ENCODE measurements at places on chromosomes 4 and X. TPM values are rescaled to one million over a fixed set of nuclear protein-coding genes. Genes with fewer than 3 reads are reported as not detected.

- H3K4me1 ChIP-seq = no peaks in the 10 kb centered on the region
- no peak overlapping the region for H3K27ac ChIP-seq
- no peak for DNase-seq
- H3K27me3 ChIP-seq = peaks cover 3% of the 10 kb centered on the region
- H3K4me3 ChIP-seq = no peak overlapping the region
These were observed 98.5 kb upstream of the MAGEB16 start for GRCh38 chrX:35699642-35700041.

GRCh38 chrX:152900937-152901445, 3.1 kb downstream of the ZNF185 start:
- H3K36me3 ChIP-seq = no peaks in the 10 kb centered on the region
- no peaks in the 10 kb centered on the region for H3K4me1 ChIP-seq
- DNase-seq = no peak
- no peak overlapping the region for H3K27ac ChIP-seq

DNA sequence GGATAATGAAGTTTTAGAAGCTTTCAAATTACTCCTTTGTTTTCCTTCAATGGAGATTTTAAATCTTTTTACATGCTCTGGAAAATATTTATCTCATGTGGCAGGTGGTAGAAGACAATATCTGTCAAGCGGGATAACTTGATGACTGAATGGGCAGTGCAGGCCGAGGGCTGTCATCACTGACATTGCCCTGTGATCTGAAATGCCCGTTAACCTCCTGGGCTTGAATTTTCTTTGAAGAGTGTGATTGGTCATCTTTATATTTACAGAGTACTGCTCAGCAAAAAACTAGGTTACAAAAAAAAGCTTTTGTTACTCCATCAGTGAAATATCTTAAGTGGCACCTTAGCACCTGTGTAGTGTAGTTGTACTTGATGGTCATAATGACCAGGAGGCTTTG, 147.5 kb downstream of the GATB start:
- DNase-seq = no peak
- no peak overlapping the region for H3K4me3 ChIP-seq
- H3K36me3 ChIP-seq = no peaks in the 10 kb centered on the region
- no peak overlapping the region for H3K27ac ChIP-seq
- no peaks in the 10 kb centered on the region for H3K27me3 ChIP-seq
- H3K4me1 ChIP-seq = no peaks in the 10 kb centered on the region

- no peaks in the 10 kb centered on the region for H3K27me3 ChIP-seq
- H3K4me1 ChIP-seq = no peaks in the 10 kb centered on the region
- no peaks in the 10 kb centered on the region for H3K36me3 ChIP-seq
- peak overlapping the region; percentile 39 for H3K4me3 ChIP-seq
- no peak overlapping the region for H3K27ac ChIP-seq
These were observed 120.2 kb upstream of the PJA1 start for GRCh38 chrX:69285401-69285877.

DNA sequence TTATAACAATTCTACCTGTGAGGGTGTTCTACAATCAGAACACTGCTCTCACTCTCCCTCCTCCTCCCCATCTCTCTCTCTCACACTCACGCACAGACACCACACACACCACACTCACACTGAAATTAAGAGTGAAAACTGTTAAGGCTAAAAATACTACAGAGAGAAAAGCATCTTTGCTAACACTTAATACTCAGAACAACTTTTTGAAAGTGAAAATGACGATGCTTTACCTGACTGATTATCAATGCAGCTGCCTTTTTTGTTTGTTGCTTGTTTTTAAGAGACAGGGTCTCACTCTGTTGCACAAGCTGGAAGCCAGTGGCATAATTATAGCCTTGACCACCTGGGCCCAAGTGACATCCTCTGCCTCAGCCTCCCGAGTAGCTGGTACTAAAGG, 222.4 kb downstream of the APBB2 start:
- no peak overlapping the region for H3K27ac ChIP-seq
- H3K4me1 ChIP-seq = peaks cover 6% of the 10 kb centered on the region
- no peaks in the 10 kb centered on the region for H3K27me3 ChIP-seq
- no peaks in the 10 kb centered on the region for H3K36me3 ChIP-seq
- no peak for DNase-seq
- H3K4me3 ChIP-seq = no peak overlapping the region

- H3K4me1 ChIP-seq = peaks cover 22% of the 10 kb centered on the region
- H3K27ac ChIP-seq = no peak overlapping the region
- H3K4me3 ChIP-seq = no peak overlapping the region
These were observed 159.5 kb downstream of the PPP3CA start for GRCh38 chr4:101187841-101188240.

DNA sequence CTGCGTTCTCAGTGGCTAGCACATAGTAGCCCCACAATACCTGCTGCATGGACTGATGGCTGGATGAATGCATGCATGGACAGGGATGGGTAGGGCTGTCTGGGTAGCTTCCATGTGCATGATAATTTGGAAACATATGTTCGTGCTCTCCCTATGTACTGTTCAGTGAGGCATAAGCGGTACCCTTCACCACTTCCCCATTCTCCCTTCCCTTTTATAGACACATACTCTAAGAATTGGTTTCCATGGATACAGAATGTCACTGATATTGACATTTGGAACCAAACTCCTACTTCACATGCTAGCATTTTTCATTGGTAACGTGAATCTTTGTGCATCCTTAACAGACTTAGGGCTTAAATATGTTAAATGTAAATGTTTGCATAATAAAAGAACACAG, 20.4 kb downstream of the USP46 start:
- no peak overlapping the region for H3K4me3 ChIP-seq
- H3K4me1 ChIP-seq = peaks cover 13% of the 10 kb centered on the region
- H3K27ac ChIP-seq = no peak overlapping the region
- no peaks in the 10 kb centered on the region for H3K36me3 ChIP-seq
- H3K27me3 ChIP-seq = no peaks in the 10 kb centered on the region
- DNase-seq = no peak

DNA sequence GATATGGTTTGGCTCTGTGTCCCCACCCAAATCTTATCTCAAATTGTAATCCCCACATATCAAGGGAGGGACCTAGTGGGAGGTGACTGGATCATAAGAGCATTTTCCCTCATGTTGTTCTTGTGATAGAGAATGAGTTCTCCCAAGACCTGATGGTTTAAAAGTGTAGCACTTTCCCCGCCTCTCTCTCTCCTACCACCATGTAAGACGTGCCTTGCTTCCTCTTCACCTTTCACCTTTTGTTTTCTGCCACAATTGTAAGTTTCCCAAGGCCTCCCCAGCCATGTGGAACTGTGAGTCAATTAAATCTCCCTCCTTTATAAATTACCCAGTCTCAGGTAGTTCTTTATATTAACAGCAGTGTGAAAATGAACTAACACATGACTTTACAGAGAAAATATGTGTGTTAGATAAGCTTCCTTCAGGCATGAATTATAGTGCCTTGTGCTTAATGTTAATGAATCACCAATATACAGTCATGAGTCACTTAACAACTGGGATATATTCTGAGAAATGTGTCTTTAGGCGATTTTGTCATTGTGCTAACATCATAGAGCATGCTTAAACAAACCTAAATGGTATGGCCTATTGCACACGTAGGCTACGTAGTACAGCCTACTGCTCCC, 37.9 kb downstream of the PDGFC start:
- H3K36me3 ChIP-seq = no peaks in the 10 kb centered on the region
- H3K4me1 ChIP-seq = no peaks in the 10 kb centered on the region
- H3K4me3 ChIP-seq = no peak overlapping the region
- no peak for DNase-seq

DNA sequence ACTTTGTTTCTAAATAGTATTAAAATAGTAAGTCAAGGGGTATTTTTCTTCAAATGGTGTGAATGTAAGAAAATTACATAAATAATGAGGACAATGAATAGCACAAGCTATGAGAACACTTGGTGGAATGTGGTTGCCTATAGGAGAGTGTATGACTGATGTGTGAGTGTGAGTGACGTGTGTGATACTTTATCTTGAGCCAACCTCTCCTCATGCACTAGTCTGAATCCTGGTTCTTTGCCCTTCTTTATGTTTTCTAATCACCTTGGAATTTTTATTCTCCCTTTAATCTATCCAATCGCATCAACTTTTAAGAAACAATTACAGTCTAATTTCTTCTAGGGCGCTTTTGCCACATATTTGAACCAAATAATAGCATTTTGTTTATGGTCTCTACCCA, 98.2 kb downstream of the YIPF7 start:
- no peaks in the 10 kb centered on the region for H3K4me1 ChIP-seq
- no peak for DNase-seq
- no peaks in the 10 kb centered on the region for H3K36me3 ChIP-seq
- H3K27me3 ChIP-seq = no peaks in the 10 kb centered on the region
- H3K4me3 ChIP-seq = no peak overlapping the region

DNA sequence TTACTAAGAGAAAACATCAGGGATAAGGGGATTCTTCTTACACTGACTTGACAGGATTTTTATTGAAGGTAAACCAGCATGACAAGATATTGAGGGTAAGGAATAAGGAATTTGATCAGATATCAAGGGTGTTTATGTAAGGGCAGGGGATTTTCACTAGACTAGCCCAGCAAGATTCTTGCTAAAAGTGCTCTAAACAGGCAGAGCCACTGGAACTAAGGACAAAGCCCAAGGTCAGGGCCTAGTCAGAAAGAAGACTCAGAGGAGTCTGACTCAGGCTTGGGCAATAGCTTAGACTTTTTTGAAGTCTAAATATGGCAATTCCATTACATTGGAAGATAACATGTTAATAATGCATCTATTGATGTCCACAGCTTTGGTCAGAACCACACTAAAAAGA, 6.5 kb upstream of the GLRA3 start:
- H3K36me3 ChIP-seq = no peaks in the 10 kb centered on the region
- H3K4me1 ChIP-seq = no peaks in the 10 kb centered on the region
- DNase-seq = no peak

CCSER1 gene
- total RNA-seq = 3.4 TPM

- H3K27me3 ChIP-seq = peaks cover 45% of the 10 kb centered on the region
- no peaks in the 10 kb centered on the region for H3K4me1 ChIP-seq
- no peak for DNase-seq
- H3K27ac ChIP-seq = no peak overlapping the region
- H3K36me3 ChIP-seq = no peaks in the 10 kb centered on the region
These were observed 529 bp upstream of the CITED1 start for GRCh38 chrX:72306085-72306801.

AMTN gene
- total RNA-seq = not detected

DNA sequence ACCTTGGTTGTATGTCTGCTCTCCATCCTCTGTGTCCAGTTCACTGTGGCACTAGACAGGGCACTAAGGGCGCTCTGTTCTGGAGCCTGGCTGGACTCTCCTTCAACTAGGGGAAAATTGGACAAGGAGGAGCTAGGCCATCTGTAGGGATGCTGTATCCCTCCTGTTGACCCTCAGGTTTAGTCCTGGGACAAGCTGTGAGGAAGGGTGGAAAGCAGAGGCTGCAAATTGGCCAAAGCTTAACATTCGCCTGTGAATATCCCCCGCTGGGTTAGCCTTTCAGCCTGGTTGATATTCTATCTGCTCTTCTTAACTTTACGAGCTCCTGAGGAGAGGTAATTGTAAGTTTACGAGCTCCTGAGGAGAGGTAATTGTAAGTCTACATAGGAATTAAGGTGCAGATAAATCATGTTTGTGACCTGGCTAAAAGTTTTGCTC, 64.4 kb upstream of the ENPEP start:
- H3K4me1 ChIP-seq = no peaks in the 10 kb centered on the region
- H3K4me3 ChIP-seq = no peak overlapping the region
- H3K27me3 ChIP-seq = no peaks in the 10 kb centered on the region
- H3K36me3 ChIP-seq = no peaks in the 10 kb centered on the region
- DNase-seq = no peak

DNA sequence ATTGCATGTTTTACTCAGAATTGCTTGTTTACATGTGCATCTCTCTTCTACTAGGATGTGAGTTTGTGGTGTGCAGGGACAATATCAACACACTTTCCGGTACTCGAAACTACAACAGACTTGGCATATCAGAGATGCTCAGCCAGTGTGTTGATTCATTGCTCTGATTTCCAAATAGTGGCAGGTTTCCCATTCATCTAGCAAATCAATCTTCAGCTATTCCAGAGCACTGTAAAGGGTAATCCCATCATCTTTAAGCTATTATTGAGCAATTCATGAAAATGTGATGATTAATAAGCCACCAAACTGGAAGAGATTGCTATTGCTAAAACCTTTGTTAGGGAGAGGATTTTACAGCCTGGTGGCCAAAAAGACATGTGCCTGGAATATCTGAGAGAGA, 574.2 kb upstream of the CPEB2 start:
- H3K4me3 ChIP-seq = no peak overlapping the region
- no peaks in the 10 kb centered on the region for H3K27me3 ChIP-seq
- H3K27ac ChIP-seq = no peak overlapping the region
- no peak for DNase-seq

DNA sequence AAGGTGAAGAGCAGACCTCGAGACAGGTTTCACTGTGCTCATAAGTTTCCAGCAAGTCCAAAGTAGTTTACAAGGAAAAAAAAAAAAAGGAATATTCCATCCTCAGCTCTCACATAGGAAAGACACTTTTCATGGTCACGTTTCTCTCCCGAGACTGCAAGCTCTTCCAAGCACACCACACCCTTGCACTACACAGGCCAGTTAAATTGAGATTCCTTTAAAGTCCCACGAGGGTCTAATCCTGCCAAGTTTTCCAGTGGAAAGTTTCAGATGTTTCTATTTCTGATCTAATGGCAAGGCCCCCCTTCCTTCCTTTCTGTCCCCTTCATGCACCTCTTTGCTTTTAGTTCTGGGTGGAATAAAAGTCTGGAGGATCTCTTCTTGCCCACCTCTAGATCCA, 67.9 kb upstream of the PCDH19 start:
- no peak for DNase-seq
- H3K27ac ChIP-seq = no peak overlapping the region
- H3K4me1 ChIP-seq = no peaks in the 10 kb centered on the region
- no peak overlapping the region for H3K4me3 ChIP-seq
- no peaks in the 10 kb centered on the region for H3K27me3 ChIP-seq
- H3K36me3 ChIP-seq = no peaks in the 10 kb centered on the region

REST gene
- 16.9 TPM for total RNA-seq

- no peak for DNase-seq
- no peak overlapping the region for H3K27ac ChIP-seq
- no peak overlapping the region for H3K4me3 ChIP-seq
- H3K4me1 ChIP-seq = no peaks in the 10 kb centered on the region
- H3K36me3 ChIP-seq = no peaks in the 10 kb centered on the region
These were observed 194.6 kb upstream of the STK26 start for GRCh38 chrX:131828482-131828881.

PRSS12 gene
- 12.0 TPM for total RNA-seq

Data from pancreas (tissue), 10 donors.